ENCODE measurements at places on chromosomes 5 and 9.

GRCh38 chr9:22010866-22011625 lies 1.9 kb upstream of the CDKN2B start:
- no peak for DNase-seq

DNA sequence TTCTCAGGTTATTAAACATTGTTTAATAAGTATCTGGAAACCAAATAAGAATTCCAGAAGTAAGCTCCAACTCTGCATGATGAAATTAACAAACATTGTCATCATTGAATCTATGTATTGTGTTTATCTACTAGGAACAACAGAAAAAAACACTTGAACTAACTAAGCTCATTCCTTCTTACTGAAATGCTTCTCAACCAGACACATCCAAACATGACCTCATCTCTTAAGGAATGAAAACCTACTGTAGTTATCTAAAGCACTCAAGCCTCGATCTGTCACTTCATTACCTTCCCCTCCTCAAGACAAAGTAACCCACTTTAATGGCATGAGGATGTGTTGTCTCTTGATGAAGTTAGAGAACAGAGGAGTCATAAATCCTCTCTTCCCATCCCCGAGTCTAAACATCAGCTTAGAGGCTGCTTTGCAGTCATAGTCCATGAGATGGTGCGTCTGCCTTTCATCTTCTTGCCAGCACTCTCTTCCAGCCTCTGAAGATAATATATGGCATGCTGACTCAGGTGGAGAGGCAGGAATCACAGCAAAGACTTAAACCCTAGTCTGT lies 86.5 kb downstream of the CEMIP2 start:
- DNase-seq, result no peak

DNA sequence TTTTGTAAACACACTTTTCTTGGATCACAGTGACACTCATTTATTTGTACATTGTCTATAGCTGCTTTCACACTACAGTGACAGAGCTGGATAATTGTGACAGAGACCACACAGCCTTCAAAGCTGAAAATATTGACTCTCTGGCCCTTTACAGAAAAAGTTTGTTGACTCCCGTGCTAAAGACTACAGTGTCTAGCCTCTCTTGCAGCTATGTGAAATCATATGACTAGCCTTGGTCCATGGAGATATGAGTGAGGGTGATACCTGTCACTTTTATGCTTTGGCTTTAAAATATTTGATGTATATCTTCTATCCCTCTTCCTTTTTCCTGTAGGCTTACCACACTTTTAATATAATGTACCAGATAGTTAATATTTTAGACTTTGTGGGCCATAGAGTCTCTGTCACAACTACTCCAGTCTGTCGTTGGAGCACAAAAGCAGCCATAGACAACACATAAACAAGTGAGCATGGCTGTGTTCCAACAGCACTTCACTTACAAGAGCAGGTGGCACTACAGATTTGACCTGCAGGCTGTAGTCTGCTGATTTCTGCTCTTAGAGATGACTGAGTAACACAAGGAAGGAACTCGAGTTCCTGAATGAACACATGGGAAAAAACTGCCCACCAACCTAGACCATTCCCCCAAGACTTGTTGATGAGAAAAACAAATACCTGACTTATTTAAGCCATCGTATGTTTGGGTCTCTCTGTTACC lies 73.5 kb upstream of the ANKRD55 start:
- no peak for DNase-seq

- no peak for DNase-seq
These were observed 82.1 kb downstream of the MAMDC2 start for GRCh38 chr9:70125621-70126263.

DNA sequence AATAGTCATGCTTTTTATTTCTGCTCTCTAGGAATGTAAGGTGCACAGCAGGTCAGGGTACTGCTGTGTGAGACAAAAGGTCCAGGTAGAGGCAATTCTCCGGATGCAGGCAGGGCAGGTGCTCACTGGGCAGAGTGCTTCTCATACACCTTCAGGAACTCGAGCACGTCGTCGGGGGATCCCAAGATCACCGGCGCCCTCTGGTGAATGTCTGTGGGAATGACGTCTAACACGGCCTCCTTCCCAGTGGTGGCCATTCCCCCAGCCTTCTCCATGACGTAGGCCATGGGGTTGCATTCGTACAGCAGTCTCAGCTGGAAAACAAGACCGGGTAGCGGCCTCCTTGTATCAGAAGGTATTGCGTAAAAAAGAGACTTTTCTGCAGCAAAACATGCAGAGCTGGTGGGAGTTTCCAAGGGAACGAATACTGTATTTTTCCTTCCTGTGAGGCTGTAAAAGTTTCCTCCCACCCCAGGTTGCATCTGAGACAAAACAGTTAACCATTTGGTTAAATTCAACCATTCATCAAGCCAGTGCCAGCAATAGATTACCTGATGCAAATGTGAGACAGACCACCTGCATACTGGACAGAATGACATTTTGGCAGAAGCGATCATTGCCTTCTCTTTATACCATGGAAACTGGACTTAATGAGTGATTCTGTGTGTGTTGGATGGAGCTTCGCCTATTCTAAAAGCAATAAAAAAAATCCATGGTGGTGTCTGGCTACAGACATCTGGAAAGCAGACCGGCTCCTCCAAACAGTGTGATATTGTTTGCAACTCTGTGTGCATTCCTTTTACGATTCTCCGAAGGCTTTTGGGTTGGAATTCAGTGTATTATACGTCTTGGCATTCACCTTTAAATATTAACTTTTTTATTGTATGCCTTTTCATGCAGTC lies 9.9 kb upstream of the FBP2 start:
- DNase-seq, result peak; percentile 22

Measured in activated CD8-positive, alpha-beta memory T cell treated with anti-CD3 and anti-CD28 coated beads for 1 hour (primary cell).